ENCODE measurements at places on chromosomes 4 and X.
A peak's percentile ranks its signal among the peaks of the same experiment; 100 is the strongest.

GRCh38 chr4:155684892-155685541 is 18.4 kb downstream of the GUCY1A1 start:
- DNase-seq: no peak

DNA sequence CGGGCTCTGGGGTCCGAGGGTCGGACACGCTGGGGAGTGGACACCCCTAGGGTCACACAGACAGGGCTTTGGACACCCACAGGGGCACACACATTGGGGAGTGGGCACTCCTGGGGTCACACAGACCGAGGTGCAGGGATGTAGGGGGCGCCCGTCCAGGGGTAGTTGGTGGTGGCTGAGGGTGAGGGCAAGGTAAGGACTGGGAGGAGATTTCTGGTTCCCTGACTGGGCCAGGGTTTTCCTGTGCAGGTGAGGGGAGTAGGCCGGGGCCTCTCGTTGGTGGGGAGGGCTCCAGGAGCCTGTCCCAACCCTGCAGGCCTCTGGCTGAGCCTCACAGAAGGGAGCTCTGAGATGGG is 21.9 kb upstream of the WDR45 start:
- DNase-seq: no peak

DNA sequence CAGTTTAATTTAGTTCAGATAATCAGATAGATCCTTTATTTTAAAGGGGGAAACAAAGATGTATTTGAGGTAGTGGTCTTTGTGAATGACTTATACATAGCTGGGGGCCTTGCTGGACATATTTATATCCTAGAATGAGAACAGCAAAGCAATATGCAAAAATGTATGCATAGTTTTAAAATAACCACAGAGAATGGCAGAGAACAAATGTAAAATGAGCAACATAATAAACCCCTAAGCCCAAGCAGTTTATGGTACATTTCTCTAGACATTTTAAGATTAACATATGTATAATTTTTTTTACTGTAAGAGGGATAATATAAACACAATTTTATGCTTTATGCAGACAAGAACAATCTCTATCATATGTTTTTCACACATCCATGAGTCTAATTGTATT is 434.2 kb upstream of the SMIM31 start:
- DNase-seq: no peak

DNA sequence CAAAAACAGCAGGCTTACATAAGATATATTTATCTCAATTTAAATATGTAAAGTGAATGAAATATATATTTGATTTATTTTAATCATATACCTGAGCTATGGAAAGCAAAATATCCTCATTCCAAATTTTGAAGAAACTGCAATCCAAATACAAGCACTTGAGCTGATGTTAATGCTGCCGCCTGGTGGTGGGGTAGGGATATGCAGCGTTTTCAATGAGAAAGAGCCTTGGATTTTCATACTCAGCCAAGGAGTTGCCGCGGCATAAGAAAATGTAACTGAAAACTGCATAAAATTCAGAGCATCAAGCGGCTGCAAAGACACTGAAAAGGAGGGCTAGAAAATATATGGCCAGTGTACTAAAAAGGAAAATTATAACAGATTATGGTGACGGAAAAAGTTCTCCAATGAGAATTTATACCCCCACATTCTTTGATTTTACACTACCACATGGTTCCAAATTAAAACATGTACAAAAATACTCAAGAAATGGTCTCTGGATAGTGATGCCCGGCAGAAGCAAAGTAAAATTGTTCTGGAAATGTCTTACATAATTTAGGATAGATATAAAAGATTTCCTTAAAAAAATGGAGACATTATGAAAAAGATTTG is 660.3 kb upstream of the PITX2 start:
- DNase-seq: peak; percentile 1

DNA sequence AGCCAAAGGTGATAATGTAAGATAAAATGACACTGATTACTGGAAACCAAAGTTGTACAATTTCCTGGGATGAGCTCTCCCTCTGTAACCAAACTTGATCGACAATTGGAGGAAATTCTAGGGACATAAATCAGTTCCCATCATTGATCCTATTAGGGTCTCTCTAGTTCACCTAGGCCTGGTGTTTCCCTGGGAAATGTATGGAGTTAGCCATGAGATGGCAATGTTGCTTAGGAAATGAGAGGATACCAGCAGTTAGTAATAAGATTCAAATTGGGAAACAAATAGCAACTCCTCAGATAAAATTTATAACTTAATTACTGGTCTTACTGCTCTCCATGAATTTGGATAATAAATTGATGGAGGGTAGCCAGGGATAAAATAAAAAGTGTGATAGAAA is 52.2 kb downstream of the SPATA18 start:
- DNase-seq: no peak
